Body of pancreas (tissue), 4 donors: ENCODE measurements at places on chromosomes 5 and 9. TPM values are rescaled to one million over a fixed set of nuclear protein-coding genes. Genes with fewer than 3 reads are reported as not detected.

Gene ANKRD34B
- total RNA-seq, result not detected

Gene MFAP3
- 23.4 TPM for total RNA-seq

Gene PCDHA10
- 3.1 TPM for total RNA-seq

Gene GPR151
- total RNA-seq, result not detected

Gene DBH
- not detected for total RNA-seq

Gene ECSCR
- 6.2 TPM for total RNA-seq
